ENCODE measurements at places on chromosomes 2 and 18.

DNA sequence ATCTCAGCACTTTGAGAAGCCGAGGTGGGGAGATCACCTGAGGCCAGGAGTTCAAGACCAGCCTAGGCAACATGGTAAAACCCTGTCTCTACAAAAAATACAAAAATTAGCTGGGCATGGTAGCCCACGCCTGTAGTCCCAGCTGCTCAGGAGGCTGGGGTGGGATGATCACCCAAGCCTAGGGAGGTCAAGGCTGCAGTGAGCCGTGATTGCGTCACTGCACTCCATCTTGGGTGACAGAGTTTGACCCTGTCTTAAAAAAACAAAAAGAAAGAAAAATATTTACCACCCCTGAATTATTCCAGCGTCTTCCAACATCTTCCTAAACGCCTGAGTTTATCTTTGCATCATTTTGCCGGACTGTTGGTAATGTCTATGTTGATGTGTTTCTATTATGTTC is 6.2 kb upstream of the IGFBP5 start:
- DNase-seq, result no peak

DNA sequence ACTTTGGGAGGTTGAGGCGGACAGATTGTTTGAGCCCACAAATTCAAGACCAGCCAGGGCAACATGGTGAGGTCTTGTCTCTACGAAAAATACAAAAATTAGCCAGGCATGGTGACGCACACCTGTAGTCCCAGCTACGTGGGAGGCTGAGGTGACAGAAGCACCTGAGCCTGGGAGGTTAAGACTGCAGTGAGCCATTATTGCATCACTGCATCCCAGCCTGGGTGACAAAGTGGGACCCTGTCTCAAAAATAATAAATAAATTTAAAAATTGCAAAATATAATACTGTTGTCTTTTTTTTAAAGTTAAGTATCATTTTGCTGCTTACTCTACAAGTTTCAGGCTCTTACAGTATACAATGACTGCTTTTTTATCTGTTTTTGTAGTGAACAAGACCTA is 4.0 kb upstream of the ANKRD12 start:
- no peak for DNase-seq

DNA sequence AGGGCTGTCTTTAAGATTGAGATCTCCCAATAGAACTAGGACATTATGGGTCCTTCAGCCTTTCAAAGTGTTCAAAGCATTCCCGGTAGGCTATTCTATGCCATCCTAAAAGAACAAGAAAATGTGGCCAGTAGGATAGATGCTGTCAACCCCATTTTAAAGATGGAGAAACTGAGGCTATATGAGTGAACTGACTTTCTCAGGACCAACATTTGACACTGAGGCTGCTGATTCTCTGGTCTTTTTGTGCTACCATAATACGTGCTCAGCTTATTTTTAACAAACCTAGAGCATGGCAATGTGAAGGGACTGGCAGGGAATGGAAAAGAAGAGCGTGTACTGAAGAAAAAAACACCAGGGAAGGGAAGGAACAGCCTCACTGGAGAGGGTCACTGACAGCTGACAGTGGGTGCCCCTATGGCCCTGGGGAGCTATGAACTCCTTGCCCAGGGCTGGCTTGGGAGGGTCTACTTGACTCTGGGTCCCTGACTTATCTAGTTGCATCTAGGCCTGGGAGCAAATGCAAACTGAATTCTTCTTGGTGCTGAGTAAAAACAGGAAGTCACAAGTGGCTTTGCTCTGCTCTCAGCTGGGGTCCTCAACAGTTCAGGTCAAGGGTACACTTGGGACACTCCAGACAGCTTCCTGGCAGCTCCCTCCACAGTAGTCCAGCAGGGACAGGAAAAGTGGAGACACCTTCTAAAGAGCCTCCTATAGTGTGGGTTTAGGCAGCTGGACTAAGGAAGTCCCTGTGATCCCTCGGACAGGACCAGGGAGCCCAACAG is 2.3 kb downstream of the CYRIA start:
- DNase-seq, result no peak

- no peak for DNase-seq
These were observed 107.9 kb downstream of the CABLES1 start for GRCh38 chr18:23243178-23243577.

DNA sequence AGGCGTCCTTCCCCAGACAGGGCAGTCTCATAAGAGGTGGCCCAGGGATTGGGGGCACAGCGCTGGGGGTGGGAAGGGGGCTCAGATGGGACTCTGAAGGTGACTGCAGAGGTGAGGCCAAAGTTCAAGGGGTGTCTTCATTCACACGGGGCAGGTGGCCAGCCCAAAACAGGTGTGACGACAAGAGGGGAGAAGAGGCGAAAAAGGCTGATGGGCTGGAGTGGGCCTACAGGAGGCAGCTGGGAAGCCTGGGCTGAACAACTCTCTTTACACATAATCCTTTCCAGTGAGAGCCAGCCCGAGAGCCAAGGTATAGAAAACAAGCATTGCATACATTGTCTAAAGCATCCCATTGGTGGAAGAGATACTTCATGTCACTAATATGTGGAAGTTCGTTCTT is 130.9 kb upstream of the ASB18 start:
- no peak for DNase-seq

GRCh38 chr2:30355306-30355705 is 91.7 kb upstream of the LCLAT1 start:
- DNase-seq, result no peak

DNA sequence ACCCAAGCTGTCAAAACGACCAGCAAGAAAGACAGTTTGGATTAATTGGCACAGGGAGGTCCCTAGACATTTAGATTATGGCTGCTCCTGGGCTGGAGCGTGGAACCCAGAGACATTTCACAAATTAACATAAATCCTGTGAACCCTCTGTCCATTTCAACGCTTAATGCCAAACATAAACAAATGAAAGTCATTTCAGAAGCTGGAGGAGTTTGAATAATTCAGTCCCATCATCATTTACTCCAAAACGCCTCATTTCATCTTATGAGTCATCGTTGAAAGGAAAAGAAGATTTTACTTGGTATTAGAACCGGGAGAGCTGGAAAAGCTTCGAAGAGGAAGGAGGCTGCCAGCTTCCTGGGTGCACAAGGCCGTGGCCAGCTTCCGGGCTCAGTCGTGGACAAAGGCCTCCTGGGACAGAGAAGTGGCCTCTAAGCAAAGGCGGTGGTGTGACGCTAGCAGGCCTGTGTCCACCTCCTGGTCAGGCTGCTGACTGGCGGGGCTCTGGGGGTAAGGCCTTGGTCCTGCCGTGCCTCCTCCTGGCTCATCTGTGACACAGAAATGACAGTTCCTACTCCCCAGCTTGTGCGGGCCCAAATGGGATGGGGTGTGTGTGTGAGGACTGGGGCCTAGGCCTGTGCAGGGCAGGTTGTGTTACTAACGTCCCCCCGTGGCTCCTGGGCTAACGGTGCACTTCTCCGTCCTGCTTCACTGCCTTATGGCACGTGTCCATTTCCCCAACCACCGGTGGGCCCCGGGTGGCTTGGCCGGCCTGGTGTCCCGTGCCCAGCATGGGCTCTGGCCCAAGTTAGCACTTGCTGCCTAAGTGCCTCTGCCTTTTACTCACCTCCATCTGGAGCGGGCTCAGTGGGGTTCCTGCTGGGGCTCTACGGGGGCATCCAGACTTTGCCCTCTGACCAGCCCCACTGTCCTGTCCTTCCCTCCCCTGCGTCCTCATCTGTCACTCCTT is 71.6 kb downstream of the RRM2 start:
- no peak for DNase-seq

GRCh38 chr18:77495079-77495478 is 245.4 kb downstream of the GALR1 start:
- DNase-seq, result no peak

DNA sequence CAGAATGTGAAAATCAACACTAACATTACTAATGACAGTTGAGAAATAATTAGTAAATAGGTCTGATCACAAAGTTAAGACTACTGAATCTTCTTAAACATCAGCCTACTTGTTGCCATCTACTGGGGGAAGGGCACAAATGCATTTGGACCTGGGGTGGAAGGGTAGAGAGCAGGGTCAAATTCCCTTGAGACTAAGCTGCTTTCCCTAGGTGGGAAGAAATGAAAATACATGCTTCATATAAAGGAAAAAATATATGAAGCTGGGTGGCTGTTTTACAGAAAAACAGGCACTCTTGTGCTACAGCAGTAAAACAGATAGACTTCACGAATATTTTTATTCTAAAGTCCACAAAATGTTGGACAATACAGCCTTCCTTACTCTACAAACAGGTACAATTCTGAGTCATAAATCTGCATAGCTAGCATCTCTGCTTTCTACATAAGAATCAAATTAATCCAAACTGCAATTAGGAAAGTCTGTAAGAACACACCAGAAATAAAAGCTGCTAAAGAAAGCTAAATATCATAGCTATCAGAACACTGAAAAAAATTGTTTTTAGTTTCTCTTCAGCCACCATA is 10.9 kb downstream of the TRIP12 start:
- DNase-seq, result no peak

DNA sequence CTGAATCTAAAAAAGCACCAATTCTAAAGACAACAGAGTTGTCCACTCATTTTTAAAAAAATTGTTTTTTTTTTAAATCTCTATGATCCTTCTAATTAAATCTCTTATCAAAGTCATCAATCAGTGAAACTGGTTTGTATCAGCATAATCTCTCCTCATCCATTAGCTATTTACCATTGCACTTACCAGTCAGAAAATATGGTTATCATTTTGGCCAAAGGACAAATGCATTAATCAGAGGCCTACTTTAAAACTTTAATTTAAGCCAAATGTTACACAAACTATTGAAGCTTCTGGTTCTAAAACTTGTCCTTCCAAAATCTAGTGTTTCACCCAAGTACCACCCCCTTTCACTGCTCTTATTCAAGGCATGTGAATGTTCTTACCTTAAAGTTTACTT is 3.8 kb downstream of the C18orf32 start:
- no peak for DNase-seq

DNA sequence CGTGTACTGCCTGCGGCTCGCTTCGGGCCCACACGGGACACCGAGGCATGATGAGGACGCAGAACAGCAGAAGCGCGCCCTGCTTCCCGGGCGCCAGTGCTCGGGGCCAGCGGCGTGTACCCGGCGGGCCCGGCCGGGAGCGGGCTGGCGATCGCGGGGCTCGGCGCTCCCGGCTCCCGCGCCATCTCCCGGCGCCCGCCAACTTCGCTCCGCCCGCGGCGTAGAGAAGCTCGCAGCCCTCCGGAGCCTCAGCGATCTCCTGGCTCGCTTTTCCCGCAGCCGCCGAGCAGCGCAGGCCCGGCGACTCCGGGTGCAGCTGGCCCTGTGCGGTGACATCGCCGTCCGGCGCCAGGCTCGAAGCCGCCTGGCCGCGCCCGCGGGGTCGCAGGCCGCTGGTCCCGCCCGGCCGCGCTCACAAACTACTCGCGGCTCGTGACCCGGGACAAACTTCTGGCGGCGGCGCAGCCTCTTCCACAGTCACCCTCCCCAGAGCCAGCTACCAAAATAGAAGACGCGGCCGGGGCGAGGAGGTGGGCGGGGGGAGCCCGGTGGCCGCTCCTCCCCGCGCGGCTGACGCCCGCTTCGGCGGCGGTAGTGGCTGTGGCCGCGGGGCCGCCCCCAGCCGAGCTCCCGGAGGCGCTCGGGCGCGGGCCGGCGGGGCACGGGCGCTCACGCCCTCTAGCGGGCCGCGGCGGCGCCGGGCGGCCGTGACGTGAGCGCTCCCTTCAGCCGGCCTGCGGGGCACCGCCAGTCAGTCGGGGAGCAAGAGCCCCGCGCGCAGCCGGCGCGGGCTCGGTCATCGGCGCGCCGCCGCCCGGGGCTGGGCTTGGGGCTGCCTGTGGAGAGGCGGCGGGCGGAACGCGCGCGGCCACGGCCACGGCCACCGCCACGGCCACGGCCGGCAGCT is at the start of gene PTPRM:
Gene PTPRM (plus strand): TSS at position 750 of the 907 bp plus-strand sequence. CDS start 503 bp downstream, outside the sequence.
- peak; percentile 75 for DNase-seq

- no peak for DNase-seq
These were observed 16.3 kb downstream of the IGFBP5 start for GRCh38 chr2:216678813-216679657.

- DNase-seq, result no peak
These were observed 3.1 kb upstream of the MSGN1 start for GRCh38 chr2:17813010-17813741.

- no peak for DNase-seq
These were observed 31.4 kb upstream of the IGFBP2 start for GRCh38 chr2:216601632-216602409.

DNA sequence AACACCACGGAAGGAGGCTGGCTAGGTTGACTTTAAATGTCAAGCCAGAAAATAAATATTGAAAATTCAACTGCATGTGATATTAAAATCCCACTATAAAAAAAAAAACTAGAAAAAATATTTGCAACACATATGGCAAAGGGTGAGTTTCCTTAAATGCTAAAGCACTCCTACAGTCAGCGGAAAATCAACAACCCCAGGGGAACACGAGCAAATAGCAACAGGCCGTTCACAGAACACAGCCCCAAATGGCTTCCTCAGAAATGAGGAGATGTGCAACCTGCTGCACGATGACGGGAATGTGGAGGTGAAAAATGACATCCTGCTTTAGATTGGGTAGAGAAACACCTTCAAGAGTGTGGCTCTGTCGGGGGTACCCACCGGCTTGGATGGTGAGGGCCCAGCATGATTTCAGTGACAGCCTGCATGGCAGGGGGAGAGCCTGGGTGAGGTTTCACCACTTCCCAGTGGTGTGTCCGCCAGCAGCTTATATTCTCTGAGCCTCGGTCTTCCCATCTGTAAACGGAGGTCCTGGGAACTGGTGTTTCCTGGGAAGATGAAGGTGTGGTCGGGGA is 157.9 kb upstream of the GLI2 start:
- no peak for DNase-seq

- DNase-seq, result peak; percentile 62
These were observed 61.4 kb upstream of the RTN4 start for GRCh38 chr2:55111570-55112228.

GRCh38 chr2:136487421-136487820 is 277.9 kb upstream of the THSD7B start:
- no peak for DNase-seq

DNA sequence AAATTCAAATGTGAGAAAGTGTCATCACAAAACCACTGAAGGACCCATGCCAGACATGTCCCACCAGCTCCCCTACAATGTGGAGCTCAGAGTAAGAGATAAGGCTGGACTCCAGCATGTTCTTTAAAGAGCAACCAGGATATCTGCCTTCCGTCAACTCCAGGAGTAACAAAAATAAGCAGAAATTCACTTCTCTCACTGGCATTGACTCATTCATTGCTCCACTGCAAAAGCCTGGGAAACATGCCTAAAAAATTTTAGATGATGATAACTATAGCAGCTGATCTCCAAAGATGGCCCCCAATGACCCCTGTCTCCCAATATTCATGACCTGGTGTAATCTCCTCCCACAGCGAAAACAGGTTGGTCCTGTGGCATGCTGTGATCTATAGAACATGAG is 314.5 kb downstream of the NCKAP5 start:
- no peak for DNase-seq

DNA sequence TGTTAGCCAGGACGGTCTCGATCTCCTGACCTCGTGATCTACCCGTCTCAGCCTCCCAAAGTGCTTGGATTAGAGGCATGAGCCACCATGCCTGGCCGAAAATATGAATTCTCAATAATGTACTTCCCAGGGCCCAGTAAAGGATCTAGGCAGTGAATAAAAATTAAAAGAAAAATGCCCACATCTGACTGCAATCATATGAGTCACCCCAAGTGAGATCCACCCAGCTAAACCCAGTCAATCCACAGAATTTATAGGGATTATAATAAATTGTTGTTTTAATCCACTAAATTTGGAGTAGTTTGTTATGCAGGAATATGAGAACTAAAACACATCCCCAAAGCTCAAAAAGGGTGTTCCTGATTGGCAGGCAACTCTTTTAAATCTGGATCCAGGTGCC is 93.5 kb upstream of the STK39 start:
- no peak for DNase-seq

Measured in head of caudate nucleus (tissue), 42 donors.